ENCODE measurements at places on chromosomes 7 and 10.

GRCh38 chr7:101589052-101589451, 40.0 kb downstream of the MYL10 start:
- DNase-seq, result no peak

DNA sequence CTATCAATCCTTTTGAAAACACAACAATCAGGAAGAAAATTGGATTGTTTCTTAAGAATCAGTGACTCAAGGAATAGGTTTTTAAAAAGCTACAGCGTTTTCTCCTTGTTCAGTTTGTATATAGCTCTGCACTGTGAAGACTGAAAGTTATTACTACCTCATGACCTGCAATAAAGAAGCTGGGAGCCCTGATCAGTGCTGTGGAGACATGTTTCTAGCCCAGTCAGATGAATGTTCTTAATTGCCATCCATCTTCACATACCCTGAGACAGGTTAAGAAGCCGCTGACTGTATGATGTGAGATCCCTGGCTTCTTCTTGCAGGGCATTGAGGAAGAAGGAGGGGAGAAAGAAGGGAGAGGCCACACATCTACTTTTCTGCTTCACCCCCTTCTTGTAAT, 58.0 kb upstream of the VWC2 start:
- DNase-seq, result no peak

- no peak for DNase-seq
Measured at GRCh38 chr7:100465299-100465698, 1.2 kb upstream of the SPACDR start.

DNA sequence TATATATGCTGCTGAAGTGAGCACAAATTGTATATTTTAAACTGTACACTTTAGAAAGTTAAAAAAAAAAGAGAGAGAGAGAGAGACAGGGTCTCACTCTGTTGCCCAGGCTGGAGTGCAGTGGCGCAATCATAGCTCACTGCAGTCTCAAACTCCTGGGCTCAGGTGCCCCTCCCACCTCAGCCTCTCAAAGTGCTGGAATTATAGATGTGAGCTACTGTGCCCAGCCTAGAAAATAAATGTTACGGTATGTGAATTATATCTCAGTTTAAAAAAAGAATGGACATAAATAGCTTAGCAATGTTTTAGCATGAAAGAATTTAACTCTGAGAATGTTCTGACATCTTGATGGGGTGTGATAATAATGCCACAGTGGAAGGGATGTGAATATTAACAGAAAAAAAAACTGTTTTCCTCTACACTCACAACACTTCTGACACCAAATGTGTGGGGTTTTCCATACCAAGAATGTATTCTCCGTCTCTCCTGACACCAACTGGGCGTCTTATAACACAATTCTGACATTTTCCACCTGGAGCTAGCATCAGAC, 162.1 kb downstream of the PLCE1 start:
- no peak for DNase-seq

DNA sequence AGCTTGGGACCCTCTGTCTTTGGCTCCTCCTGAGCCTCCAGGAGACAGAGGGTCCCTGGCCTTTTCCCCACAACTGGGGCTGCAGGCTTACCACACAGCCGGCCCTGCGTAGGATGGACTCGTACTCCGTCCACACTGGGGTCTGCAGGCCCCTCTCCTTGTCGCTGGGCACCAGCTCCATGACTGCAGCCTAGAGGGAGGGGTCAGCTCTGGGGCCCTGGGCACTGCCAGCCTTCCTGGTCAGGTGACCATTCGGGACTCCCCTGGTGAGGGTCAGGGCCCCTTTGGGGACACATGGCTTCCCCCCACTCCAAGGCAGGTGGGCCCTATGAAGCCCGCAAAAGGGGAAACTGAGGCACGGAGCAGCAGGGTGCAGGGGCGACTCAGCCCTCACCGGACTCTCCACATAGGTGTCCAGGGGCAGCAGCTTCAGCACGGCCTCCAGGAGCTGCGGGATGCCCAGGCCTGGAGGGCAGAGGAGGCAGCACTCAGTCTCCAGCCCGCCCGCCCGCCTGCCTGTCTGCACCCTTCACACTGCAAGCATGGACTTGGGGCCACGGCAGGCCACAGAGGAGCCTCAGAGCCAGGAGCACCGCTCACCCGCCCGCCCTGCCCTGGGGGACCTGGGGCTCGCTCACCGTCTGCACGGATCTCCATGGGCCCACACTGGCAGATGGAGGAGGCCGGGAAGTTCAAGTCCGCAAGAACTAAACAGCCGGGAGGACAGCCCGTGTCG, 1.1 kb downstream of the FUOM start:
- DNase-seq, result no peak

GRCh38 chr7:79434098-79434497, 19.4 kb downstream of the MAGI2 start:
- DNase-seq, result no peak

GRCh38 chr10:11165591-11166543, 148.2 kb downstream of the CELF2 start:
- no peak for DNase-seq

DNA sequence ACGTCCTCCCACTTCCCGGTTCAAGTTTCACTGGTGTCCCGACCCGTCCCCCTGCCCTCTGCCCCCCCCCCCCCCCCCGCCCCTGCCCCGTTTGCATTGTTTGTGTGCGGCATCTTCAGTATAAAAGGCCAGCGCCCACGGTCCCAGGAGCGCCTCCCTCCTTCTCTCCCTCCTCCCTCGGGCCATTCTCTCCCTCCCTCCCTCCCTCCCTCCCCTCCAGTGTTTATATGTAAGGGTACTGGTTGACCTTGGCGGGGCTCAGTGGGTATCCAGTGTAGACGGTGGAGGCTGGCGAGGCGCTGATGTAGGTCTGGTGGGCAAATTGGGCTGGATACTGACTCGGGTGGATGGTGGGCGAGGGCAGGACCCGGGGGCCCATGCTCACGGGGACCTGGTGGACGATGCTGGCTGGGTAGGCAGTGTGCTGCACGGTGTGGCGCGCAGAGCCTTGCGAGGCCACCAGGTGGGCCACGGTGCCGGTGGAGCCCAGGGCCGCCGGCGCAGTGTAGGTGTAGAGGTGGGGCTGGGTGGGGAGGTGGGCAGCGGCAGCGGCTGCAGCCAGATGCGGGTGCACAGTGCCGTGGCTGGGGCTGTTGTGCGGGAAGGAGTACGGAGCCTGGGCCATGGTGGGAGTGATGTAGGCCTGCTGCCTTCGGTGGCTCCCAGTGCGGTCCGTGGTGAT, 49.4 kb downstream of the CLEC2L start:
- no peak for DNase-seq

DNA sequence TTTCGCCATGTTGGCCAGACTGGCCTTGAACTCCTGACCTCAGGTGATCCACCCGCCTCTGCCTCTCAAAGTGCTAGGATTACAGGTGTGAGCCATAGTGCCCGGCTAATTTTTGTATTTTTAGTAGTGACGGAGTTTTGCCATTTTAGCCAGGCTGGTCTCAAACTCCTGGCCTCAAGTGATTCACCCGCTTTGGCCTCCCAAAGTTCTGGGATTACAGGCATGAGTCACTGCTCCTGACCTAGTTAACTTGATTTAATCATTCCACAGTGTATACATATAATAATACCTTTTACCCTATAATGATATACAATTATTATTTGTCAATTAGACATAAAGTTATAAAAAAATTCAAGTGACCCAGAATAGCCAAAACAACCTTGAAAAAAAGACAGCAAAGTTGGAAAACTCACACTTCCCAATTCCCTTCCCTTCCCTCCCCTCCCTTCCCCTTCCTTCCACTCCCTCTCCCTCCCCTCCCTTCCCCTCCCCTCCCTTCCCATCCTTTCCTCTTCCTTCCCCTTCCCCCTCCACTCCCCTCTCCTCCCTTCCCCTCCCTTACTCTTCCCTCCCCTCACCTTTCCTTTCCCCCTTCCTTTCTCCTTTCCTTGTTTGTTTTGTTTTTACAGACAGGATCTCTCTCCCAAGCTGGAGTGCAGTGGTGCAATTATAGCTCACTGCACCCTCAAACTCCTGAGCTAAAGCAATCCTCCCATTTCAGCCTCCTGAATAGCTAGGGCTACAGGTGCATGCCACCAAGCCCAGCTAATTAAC, 14.8 kb upstream of the ZMIZ2 start:
- DNase-seq, result no peak

DNA sequence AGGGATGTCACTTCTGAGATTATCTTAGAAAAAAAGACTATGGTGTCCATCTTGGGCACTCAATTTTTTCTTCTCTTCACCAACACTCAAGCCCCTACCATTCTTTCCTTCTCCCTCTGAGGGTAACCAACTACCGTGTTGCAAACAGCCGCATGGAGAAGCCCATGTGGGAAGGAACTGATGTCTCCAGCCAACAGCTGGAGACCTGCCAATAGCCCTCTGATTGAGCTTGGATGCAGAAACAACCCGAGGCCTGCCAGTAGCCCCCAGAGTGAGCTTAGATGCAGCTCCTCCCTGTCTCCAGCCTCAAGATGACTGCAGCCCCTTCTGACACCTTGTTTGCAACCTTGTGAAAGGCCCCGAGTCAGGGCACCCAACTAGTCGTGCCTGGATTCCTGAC, 36.4 kb upstream of the CHCHD3 start:
- DNase-seq, result no peak

GRCh38 chr7:100427762-100428198, 723 bp downstream of the ZCWPW1 start:
- no peak for DNase-seq

DNA sequence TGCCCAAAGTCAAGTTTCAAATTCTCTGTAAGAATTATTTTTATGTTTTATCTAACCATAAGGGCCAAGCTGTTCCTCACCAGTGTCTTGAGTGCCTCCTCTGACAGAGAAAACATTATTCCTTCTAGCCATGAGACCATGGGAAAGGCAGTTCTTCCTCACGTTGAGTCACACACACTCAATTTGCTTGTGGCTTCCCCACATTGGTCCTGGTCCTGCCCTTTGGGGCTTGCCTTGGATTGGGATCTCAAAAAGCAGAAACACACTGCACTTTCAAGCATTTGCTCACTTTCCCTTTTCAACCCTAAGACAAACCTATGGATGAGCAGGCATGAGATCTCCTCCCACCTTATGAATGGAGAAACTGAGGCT, 248.3 kb upstream of the IGFBP3 start:
- no peak for DNase-seq

GRCh38 chr7:114533131-114533530, 118.5 kb downstream of the FOXP2 start:
- no peak for DNase-seq

DNA sequence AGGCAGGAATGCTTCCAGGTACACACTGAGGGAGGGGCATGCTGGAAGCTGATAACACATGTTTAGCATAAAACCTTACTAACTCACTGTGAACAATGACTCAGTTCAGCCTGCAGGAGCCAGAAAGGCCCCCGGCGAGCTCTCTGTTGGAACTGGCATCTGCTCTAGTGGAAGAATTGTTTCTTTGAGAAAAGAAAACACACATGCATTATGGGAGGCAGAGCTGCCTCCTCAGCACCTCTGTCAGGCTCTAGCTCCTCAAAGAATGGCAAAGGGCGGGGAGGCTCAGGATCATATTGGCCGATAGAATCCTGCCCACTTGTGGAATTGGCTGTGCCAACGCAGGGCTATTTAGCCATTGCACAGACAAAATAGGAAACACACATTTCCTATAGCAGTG, 338.3 kb downstream of the CXCL12 start:
- DNase-seq, result no peak

GRCh38 chr7:12357508-12357907, 46.2 kb downstream of the VWDE start:
- no peak for DNase-seq

GRCh38 chr7:85833066-85833465, 646.2 kb upstream of the SEMA3D start:
- DNase-seq, result no peak

DNA sequence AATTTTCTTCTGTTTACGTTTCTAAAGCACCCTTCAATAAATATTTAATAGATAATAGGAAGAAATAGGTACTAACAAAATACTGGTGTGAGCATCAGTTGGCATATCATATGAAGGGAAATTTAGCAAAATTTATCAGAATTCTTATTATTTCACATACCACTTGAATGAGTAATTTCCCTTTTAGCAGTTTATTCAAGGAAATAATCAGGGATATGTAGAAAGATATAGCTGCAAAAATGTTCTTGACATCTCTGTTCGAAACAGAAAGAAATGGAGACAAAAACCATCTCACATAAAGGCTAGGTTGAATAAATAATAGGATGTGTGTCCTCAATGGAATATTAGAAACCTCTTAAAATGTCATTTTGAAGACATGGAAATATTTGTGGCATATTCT, 35.8 kb upstream of the PIP4K2A start:
- DNase-seq, result no peak

DNA sequence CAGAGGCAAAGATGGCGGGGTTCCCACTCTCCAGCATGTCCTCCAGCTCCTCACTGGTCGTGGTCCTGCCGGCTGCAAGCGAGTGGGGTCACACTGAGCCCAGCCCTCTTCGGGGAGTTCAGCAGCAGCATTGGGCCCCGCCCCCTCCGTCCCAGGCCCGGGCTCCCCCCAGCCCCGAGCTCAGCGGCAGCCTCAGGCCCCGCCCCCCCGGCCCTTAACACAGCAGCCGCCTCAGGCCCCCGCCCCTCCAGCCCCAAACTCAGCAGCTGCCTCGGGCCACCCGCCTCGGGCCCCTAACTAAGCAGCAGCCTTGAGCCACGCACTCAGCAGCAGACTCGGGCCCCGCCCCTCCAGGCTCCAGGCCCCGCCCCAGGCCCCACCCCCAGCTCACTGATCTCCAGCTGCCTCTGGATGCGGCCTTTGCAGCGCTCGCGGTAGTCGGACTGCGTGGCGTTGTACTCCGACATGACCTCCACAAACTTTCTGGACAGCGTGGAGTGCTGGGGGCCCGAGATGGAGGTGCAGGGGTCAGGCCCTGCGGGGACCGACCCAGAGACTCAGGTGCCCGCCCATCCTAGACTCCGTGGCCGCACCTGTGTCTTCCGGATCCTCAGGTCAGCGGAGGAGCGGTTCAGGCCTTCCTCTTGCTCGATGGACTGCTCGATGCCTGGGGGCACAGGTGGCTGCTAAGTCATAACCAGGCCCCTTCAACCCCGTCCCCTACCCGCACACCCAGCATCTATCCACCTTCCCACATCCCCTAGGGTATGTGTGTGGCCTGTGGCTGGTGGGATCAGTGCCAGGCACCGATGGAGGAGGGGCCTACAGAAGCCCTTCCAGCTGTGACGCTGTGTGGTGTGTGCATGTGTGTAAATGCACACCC, 15.5 kb downstream of the STX1A start:
- no peak for DNase-seq

DNA sequence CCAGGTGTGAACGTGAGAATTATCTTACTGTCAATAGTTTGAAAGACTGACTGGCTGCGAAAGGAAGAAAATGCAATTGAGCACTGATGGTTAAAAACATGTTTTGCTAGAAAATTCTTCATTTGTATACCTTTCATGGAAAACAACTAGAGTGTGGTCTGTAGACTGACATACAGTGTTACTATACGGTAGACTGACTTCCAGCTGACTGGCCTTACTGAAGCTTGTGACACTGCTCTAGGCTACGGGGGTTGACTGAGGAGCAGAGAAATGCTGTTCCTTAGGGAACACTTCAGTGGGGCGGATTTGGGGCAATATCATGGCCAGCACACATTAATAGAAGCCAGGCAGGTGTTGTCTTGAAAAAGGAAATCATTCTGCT, 25.9 kb upstream of the DDC start:
- no peak for DNase-seq

GRCh38 chr10:89502549-89502948, 32.8 kb downstream of the SLC16A12 start:
- peak; percentile 34 for DNase-seq
